ENCODE measurements at places on chromosomes 11 and 22.

GRCh38 chr22:49568751-49569285 lies 258.9 kb downstream of the BRD1 start:
- no peak for DNase-seq

GRCh38 chr22:36252754-36253522 lies at the start of gene APOL1:
APOL1 (plus strand) TSS chr22:36253133; CDS start chr22:36254956, 1,823 bp downstream.
- peak; percentile 39 for DNase-seq

DNA sequence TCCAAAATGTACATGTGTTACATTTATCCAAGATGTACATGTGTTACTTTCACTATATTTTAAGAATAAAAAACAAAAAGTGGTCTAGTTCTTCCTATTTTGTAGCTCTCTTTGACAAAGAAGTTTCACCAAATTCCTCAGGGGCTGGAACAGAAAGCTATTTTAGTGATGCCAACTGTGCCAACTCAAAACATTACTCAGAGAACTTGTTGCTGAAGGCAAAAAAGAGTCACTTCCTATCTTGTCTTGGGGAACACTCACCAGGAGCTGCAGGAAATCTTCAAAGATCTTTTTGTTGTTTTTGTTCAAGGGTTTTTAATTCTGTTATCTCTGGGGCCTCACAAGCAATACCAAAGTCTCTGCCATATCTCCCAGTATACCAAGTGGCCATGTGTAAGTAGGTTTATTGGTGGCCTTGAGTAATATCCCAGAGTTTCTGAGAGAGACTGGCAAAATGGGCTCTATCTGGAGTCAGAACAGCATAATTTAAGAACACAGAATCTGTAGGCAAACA lies 13.6 kb upstream of the EED start:
- no peak for DNase-seq

DNA sequence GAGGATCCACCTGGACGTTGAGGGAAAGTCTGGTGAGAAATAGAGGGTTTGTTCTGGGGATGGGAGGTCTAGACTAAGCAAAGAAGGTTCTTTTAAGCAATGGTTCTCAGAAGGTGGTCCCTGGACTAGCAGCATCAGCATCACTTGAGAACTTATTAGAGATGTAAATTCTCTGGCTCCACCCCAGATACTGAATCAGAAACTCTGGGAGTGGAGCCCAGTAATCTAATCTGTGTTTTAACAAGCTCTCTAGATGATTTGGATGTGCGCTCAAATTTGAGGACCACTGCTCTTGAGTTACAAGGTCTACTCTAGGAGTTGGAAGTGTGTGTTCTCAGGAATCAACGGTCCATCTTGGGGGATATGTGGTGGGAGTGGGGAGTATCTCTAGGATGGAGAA lies 3.3 kb upstream of the ABCG4 start:
- no peak for DNase-seq

- DNase-seq = no peak
Observed at GRCh38 chr22:32144496-32145274, 14.4 kb downstream of the C22orf42 start.

Data from adrenal gland (tissue), 19 donors.